M059J (cell line): ENCODE measurements at places on chromosomes 3 and 15. TPM values are rescaled to one million over a fixed set of nuclear protein-coding genes. Genes with fewer than 3 reads are reported as not detected.

DNA sequence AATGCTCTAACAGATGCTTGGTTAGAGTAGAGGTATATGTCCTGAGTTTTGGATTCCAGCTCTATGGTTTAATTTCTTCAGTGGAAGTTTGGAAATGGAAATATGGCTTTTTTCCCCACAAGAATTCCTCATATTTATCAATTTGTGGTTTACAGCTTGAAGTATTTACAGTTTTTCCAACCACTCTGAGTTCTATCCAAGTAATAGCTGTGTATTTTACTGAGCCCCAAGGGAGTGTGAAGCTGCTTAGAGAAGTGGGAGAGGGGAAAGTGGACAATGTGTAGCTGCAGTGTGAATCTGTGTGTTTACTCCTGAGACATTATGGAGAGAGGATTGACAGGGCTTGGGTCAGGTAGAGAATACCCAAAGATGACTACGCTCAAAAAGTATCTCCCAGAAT, 54.5 kb downstream of the NEK11 start:
- peak; percentile 3 for DNase-seq

CXCR6 gene
- total RNA-seq: not detected in 2 replicates

ANKRD63 gene
- not detected in 2 replicates for total RNA-seq

HDGFL3 gene
- total RNA-seq: 33.1 and 37.8 TPM in 2 replicates

GRCh38 chr15:63947228-63947627, 99.1 kb downstream of the DAPK2 start:
- no peak for DNase-seq

DNA sequence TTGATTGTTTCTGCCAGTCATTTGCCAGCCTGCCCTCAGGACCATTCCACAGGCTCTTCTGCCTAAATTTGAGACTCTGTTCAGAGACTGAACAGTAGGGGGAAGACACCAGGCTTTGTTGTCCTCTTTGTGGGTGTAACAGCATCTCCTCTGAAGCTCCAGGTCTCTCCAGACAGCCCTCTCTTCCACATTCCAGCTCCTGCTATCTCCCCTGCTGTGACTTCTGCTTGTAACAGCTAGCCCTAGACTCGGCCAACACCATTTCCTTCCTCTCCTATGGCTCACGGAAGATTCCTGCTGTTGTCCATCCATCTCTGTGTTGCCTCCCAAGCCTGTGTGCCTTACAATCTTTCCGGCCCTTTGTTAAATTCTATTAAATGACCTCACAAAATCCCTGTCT, 40.2 kb downstream of the SUCLG2 start:
- no peak for DNase-seq

DNA sequence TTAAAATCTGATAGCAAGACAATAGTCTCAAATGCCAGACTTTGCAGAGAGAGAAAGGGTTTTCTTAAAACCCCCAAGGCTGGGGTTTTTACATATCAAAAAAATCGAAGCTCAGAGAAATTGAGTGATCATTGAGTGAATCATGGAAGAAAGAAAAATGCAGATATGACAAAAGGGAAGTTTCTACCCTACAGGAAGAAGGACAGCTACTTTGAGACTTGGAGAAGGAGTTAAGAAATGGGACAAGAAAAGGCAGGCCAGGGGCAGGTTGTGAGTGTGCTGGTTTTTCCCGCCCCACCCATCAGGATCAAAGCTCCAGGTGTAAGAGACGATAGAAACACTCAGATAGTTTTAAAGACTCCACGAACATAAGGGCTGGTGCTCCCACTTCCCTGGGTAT, 18.6 kb downstream of the TMEM158 start:
- no peak for DNase-seq

UROC1 gene
- total RNA-seq: 0.02 TPM in 1 of 2 replicates, not detected in the other

DNA sequence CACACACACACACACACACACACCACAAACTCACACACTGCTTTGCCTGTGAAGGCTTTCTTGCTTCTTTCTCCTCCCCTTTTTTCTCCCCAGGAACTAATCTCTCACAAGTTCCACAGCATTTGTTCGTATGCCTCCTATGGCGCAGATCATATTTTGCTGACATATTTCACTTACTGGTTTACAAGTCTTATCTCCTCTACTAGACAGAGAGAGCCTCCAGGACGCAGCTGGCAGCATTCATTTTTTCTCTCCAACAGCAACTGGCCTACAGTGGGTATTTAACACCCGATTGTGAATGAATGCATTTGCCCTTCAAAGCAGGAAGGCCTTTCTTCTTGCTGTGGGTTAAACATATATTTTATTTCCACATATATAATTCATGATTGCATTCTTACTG, 47.0 kb upstream of the DLG1 start:
- no peak for DNase-seq

DNA sequence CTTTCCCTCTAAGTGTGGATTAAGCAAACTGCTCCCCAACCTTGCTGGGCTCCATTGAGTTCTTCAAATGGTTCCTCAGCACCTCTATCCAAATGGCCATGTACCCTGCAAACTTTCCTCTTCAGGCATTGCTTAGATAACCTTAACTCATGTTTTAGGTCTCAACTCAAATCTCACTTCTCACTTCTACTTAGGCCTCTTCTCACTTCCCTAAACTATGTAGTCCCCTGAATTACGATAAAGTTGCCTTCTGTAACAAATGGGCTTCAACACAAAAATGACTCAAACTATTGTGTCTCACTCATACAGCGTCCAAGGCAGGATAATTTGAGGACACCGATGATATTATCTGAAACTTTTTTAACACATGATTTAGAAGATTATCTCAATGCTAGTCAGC, 62.4 kb upstream of the STAC start:
- no peak for DNase-seq

GRCh38 chr3:8593021-8593827, 51.4 kb downstream of the SSUH2 start:
- no peak for DNase-seq

ANKRD34C gene
- total RNA-seq: not detected in 2 replicates

CHL1 gene
- not detected in 2 replicates for total RNA-seq

TPRG1 gene
- total RNA-seq: 0.42 and 2.9 TPM in 2 replicates

TMOD2 gene
- total RNA-seq: 3.5 and 4.4 TPM in 2 replicates

DNA sequence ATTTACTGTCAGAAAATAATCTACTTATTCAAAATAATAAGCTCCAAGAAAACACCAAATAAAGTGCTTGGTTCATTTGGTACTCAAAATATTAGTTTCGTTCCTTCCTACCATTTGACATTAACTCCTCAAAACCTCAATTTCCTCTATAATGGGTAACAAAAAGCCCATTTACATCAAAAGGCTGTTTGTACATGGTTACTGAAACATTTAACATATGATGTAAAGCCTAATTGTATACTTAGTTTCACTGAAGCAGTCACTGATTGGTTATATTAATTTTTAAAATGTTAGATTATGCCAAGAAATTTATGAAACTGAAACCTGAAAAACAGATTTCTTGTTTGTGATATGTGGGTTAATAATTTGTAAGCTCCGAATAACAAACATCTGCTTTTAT, 14.7 kb downstream of the XRN1 start:
- DNase-seq: no peak

DNA sequence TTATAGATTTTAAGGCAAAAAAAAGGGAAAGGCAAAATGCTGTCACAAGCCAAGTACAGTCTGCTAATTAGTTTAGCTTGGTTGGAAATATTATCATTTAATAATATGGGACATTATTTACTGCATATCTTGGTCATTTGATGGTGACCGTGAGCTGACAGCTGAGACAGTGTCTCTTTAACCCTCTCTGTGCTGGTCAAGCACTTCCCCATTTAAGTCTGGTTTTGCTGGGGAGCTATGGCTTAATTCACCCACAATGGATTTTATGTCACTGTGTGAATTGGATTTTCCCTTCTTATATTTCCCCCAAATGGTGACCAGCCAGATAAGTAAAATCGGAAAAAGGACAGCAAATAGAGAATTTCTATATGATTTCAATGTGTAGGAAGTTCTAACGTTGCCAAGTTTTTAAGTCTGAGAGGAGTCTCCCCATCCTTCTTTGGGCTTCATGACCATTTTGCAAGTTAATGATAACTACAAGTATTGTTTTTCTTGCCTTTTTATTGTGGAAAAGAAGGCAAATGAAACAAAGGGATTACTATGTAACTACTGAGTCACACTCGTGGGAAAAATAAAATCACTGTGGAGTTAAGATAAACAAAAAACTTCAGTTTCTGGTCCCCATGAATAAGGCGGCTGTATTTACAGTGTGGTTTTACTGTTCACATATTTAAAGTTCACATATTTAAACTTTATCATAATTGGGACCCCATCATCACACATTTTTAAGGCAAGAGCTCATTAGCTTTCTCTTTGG, 373.5 kb downstream of the NR2F2 start:
- peak; percentile 15 for DNase-seq

C3orf85 gene
- total RNA-seq: not detected in 2 replicates

- DNase-seq: peak; percentile 45
Measured at GRCh38 chr15:34582461-34583371, 735 bp downstream of the GOLGA8B start.

EPHB1 gene
- 0.22 and 1.0 TPM in 2 replicates for total RNA-seq

DNA sequence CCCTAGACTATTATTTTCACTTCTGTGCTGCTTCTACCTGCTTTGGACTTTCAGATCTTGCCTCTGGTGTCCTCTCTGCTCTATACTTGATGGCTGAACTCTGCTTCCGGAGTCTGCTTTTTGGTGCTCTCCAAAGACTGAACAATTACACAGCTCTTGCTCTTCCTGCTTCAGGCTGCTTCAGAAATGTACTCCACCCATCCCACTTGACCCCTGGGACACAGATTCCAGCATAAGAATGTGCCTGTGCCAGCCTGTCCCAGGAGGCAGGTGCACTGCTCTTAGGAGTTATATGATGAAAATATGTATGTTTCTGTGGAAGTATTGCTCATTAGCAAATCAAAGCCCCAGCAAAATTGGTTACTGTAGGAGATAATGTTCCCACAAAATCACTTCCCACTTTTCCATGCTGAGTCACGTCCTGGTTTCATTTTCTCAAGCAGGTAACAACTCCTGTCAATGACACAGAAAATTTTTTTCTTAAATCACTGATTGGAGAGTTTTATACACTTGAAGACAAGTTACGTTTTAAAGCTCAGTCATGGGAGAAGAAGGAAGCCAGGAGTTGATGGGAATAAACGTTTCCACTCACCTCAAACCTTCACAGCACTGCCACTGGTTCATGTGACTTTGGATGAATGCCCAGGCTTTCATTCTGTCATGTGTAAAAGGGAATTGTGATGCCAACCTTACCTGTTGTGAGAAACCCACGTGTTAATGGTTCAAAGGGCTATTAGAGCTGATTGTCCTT, 239.4 kb upstream of the ZPLD1 start:
- peak; percentile 63 for DNase-seq

GRCh38 chr3:63968612-63969350, 54.5 kb downstream of the PSMD6 start:
- DNase-seq: peak; percentile 41

FMN1 gene
- total RNA-seq: 5.3 and 7.7 TPM in 2 replicates

CHRNA5 gene
- 5.0 and 14.7 TPM in 2 replicates for total RNA-seq
